WTC11 (cell line): ENCODE measurements at places on chromosomes 7 and 10. TPM values are rescaled to one million over a fixed set of nuclear protein-coding genes. Genes with fewer than 3 reads are reported as not detected.

DNA sequence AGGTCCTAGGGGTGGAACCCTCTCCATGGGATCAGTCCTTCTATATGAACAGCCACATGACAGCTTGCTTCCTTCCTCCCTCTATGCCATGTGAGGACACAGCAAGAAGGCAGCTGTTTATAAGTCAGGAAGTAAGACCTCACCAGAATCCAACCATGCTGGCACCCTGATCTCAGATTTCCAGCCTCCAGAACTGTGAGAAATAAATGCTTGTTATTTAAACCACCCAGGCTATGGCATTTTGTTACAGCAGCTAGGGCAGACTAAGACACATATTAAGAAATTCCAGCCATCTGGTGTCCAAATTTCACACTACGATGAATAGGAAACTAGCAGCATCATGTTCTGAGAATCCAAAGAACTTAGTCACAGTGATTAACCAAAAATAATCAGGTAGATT, 140.1 kb downstream of the ZFAND4 start:
- H3K4me3 ChIP-seq = no peak overlapping the region
- no peak for DNase-seq
- no peaks in the 10 kb centered on the region for H3K4me1 ChIP-seq
- H3K27me3 ChIP-seq = no peaks in the 10 kb centered on the region
- no peaks in the 10 kb centered on the region for H3K36me3 ChIP-seq

DNA sequence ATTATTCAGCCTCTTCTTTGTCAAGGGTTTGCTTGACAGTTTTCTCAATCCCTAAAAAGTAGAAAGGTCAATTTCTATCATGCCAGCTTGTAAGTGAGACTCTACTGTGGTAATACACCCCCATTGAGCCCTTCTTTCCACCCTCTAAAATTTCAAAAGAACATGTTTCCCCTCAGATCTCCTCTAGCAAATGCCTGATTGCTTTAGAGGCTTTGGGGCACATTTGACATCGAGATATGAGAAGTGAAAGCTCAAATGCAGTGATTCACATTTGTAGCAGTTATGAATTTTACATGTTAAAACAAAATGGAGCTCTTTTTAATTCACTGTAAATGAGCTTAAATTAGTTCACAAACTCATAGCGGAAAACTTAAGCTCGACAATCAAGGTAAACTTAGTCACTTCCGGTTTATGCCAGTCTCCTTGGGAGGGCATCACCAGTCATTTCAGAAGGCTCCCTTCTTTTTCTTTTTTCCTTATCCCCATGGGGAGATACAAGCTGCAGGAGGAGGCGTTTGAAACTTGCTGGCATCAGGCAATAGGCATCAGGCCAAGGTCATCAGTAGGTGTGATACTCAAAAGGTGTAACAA, 55.3 kb upstream of the ADO start:
- H3K36me3 ChIP-seq = no peaks in the 10 kb centered on the region
- no peak overlapping the region for H3K27ac ChIP-seq
- H3K4me3 ChIP-seq = no peak overlapping the region
- no peaks in the 10 kb centered on the region for H3K4me1 ChIP-seq
- no peak for DNase-seq
- no peaks in the 10 kb centered on the region for H3K27me3 ChIP-seq

DNA sequence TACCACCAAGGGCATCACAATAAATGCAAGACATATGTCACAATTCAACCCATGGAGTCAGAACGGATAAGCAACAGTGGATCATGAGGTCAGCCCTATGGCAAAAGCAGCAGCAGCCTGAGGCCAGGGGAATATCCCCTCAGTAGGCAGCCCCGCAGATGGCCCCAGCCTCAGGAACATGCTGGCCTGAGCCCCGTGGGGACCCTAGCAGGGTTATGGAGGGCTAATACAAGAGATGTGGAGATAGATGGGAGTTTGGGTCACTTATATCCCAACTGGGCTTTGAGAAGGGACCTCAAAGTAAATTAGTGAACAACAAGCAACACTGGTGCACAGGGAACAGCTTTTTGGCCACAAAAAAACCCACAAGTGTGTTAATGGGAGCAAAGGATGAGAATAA, 9.1 kb downstream of the TMEM72 start:
- H3K4me3 ChIP-seq = no peak overlapping the region
- DNase-seq = no peak
- peaks cover 7% of the 10 kb centered on the region for H3K27me3 ChIP-seq
- peaks cover 8% of the 10 kb centered on the region for H3K36me3 ChIP-seq
- no peak overlapping the region for H3K27ac ChIP-seq
- no peaks in the 10 kb centered on the region for H3K4me1 ChIP-seq

DNA sequence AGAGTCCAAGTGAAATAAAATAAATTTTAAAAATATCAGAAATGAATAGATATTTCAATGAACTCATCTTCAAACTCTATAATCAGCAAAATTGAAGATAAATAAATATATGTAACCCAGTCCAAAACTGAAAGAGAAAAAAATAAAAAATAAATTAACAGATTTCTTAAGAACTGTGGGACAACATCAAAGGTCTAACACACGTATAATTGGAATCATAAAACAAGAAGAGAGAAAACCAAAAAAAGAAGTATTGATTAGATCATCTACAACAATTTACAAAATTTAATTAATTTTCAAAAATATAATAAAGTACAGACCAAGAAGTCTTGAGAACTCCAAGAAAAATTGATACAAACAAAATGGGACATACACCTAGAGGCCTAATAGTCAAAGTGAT, 625.8 kb upstream of the SORCS1 start:
- no peaks in the 10 kb centered on the region for H3K4me1 ChIP-seq
- no peaks in the 10 kb centered on the region for H3K27me3 ChIP-seq
- H3K36me3 ChIP-seq = peaks cover 18% of the 10 kb centered on the region
- no peak for DNase-seq

GRCh38 chr10:71845410-71846405, 5.3 kb downstream of the PSAP start:
- no peak for DNase-seq
- peaks cover 2% of the 10 kb centered on the region; the same call in 1 of the 2 replicates for H3K36me3 ChIP-seq
- H3K4me1 ChIP-seq = peaks cover 53% of the 10 kb centered on the region
- no peak overlapping the region for H3K27ac ChIP-seq

GRCh38 chr7:24721481-24722001, 35.7 kb downstream of the GSDME start:
- no peak overlapping the region for H3K27ac ChIP-seq
- DNase-seq = no peak
- peaks cover 51% of the 10 kb centered on the region for H3K4me1 ChIP-seq
- no peaks in the 10 kb centered on the region for H3K36me3 ChIP-seq
- H3K4me3 ChIP-seq = no peak overlapping the region

DNA sequence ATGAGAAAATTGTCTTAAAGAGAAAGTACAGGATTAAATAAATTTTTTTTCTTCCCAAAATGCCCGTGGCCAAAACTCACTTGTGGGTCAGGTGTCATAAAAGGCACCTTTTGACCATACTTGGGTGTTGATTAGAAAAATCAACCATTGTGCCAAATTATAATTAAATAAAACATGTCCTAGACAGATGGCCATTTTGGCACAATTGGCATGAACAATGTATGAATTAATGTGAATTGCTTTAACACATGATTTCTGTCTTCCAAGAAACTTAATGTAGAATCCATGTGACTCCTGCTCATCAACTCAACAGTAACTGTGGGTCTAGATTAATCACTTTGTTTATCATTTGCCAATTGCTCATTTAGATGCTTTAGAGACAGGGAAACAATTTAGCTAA, 64.0 kb downstream of the CSTF2T start:
- H3K4me1 ChIP-seq = no peaks in the 10 kb centered on the region
- H3K4me3 ChIP-seq = no peak overlapping the region
- DNase-seq = no peak
- H3K27me3 ChIP-seq = no peaks in the 10 kb centered on the region
- no peak overlapping the region for H3K27ac ChIP-seq

DNA sequence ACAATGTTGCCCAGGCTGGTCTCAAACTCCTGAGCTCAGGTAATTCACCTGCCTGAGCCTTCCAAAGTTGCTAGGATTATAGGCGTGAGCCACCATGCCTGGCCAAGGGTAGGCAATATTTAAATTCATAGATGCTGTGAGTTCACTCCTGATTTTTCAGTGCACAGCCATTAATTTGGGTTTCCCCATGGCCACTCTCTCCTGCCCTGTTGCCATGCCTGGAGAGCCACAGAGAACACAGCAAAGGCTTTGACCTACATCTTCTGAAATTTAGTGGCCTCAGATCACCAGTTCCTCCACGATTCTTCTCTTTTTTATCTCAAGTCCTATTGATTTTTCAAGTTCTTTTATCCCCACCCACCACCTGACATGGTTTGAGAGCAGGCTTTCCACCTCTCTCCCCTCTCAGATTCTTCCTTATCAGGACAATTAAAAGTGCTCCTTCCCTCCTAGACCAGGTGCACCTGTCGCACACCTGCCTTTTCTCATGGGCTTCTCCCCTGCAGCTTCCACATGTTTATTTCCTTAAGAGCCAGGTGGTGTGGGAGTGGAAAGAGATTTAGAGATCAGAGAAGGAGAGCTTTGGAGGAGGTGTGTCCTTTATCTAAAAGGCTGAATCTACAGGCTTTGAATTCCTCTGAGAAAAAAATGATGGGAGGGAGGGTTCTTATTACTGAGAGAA, 123.8 kb downstream of the ADRA2A start:
- H3K27ac ChIP-seq = no peak overlapping the region
- H3K4me1 ChIP-seq = peaks cover 8% of the 10 kb centered on the region
- no peak for DNase-seq
- H3K4me3 ChIP-seq = no peak overlapping the region

DNA sequence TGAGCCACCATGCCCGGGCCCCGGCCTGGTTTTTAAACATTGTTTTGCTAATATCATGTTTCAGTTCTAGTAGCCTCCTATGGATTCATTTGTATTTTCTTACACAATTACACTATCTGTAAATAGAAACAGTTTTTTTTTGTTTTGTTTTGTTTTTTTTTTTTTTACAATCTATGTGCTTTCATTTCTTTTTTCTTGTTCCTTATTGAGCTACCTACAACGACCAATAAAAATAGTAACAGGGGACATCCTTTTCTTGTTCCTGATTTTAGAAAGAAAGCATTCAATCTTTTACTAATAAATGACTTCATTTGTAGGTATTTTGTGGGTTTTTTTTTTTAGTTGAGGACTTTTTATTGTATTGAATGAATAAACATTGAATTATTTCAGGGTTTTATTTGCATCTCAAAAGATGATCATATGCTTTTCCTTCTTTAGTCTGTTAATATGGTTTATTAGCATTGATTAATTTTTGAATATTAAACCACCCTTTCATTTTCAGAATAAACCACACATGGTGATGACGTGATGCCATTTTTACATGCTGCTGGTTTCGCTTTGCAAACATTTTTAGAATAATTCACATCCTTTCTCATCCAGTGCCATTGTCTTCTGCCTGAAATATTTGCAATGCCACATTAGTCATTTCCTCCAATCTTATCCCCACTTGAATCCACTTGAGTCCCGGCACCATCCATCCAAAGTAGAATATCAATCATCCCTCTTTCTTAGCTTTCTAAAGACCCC, 18.1 kb upstream of the AKR1E2 start:
- no peaks in the 10 kb centered on the region for H3K27me3 ChIP-seq
- H3K27ac ChIP-seq = no peak overlapping the region
- H3K36me3 ChIP-seq = no peaks in the 10 kb centered on the region
- DNase-seq = no peak
- peaks cover 13% of the 10 kb centered on the region for H3K4me1 ChIP-seq
- H3K4me3 ChIP-seq = no peak overlapping the region

DNA sequence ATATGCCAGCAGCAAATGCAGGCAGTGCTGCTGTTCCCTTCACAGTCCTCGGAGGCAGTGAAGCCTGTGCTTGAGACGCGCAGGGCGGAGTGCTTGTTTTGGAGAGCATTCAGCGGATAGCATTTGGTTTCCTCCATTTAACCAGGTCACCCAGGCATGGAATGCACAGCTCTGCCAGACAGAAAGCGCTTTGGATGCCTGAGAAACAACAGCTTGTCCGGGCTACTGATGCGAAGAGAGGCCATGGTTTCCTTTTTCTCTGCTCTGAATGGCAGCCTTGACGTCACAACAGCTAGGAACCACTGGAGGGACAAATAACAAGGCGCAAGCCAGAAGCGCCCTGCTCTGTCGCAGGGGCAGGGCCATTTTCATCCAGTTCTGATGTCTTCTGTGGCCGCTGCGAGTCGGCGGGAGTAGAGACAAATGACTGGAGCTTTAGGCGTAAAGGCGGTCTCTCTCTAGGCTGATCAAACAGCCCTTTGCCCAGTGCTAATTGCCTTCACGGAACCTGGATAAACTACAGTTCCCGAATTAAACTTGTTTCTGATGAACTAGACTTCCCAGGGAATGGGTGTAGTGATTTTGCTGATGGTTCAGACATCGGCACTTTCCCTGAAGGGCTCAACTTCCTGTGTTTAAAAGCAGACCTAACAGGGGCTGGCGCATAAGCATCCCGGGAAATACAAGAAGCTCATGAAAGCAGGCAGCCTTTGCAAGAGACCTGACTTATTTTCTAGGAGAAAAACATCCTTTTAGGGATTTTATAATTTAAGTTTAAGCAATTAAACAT, 187.6 kb upstream of the KLF14 start:
- H3K4me1 ChIP-seq = peaks cover 22% of the 10 kb centered on the region
- no peaks in the 10 kb centered on the region for H3K36me3 ChIP-seq
- H3K27me3 ChIP-seq = no peaks in the 10 kb centered on the region; the same call in 1 of the 2 replicates
- DNase-seq = no peak
- peak overlapping the region; percentile 89 for H3K27ac ChIP-seq

- peaks cover 5% of the 10 kb centered on the region; the same call in 1 of the 2 replicates for H3K27me3 ChIP-seq
- H3K4me1 ChIP-seq = peaks cover 10% of the 10 kb centered on the region
- H3K27ac ChIP-seq = 0 out of 2 replicates have a peak overlapping the region, but pooled peaks have one; percentile 53
- no peak overlapping the region for H3K4me3 ChIP-seq
- H3K36me3 ChIP-seq = peaks cover 13% of the 10 kb centered on the region
- DNase-seq = peak; percentile 7
Observed at GRCh38 chr10:132057191-132057681, 8.5 kb upstream of the JAKMIP3 start.

GRCh38 chr10:96096958-96097357, 33.1 kb upstream of the ZNF518A start:
- H3K4me1 ChIP-seq = no peaks in the 10 kb centered on the region
- H3K27me3 ChIP-seq = peaks cover 16% of the 10 kb centered on the region
- no peak overlapping the region for H3K27ac ChIP-seq
- no peak overlapping the region for H3K4me3 ChIP-seq

DNA sequence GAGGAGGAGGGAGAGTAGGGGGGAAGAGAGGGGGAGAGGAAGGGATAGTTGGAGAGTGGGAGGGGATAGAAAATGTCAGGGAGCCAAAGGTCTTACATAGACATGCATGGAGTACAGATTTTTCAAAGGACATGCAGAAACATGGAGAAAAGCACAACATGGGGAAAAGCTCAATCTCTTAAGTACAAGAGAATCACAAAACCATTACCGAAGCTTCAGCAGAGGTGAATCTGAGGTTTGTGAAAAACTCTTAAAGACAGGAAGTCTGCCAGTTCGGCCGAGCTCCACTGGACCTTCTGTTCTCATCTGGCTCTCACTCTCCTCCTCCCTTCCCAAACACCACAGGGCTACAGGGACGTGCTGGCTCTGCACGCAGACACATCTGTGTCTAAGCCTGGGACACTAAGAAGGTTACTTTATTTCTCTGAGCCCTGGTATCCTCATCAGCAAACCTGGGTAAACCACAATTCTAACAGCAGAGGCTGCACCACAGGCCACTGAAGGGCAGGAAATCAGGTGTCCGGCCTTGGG, 133.9 kb downstream of the COBL start:
- H3K4me1 ChIP-seq = peaks cover 16% of the 10 kb centered on the region
- DNase-seq = no peak
- peak overlapping the region; percentile 68 for H3K27ac ChIP-seq
- no peaks in the 10 kb centered on the region for H3K27me3 ChIP-seq
- no peak overlapping the region for H3K4me3 ChIP-seq
- 0 out of 2 replicates have a peak, but pooled peaks cover 6% of the 10 kb centered on the region for H3K36me3 ChIP-seq

C7orf57 gene
- 0.39 to 0.90 TPM (median 0.60 TPM) in 3 replicates for total RNA-seq

LIPK gene
- total RNA-seq = not detected in 3 replicates

CCDC172 gene
- total RNA-seq = 1.8 to 3.0 TPM (median 2.0 TPM) in 3 replicates

ANKRD30A gene
- total RNA-seq = not detected in 3 replicates

ZNF107 gene
- total RNA-seq = 13.1 to 14.7 TPM (median 13.7 TPM) in 3 replicates

LEP gene
- not detected in 3 replicates for total RNA-seq

SRRM3 gene
- 17.7 to 24.6 TPM (median 20.7 TPM) in 3 replicates for total RNA-seq

KCNMA1 gene
- 4.1 to 7.3 TPM (median 5.3 TPM) in 3 replicates for total RNA-seq

PDE6C gene
- not detected in 3 replicates for total RNA-seq

IFIT1B gene
- not detected in 3 replicates for total RNA-seq
